Activated CD8-positive, alpha-beta memory T cell treated with anti-CD3 and anti-CD28 coated beads for 4 hours (primary cell): ENCODE measurements at places on chromosomes 12 and 14.

GRCh38 chr14:90757452-90757851 lies 58.8 kb downstream of the TTC7B start:
- DNase-seq, result no peak

DNA sequence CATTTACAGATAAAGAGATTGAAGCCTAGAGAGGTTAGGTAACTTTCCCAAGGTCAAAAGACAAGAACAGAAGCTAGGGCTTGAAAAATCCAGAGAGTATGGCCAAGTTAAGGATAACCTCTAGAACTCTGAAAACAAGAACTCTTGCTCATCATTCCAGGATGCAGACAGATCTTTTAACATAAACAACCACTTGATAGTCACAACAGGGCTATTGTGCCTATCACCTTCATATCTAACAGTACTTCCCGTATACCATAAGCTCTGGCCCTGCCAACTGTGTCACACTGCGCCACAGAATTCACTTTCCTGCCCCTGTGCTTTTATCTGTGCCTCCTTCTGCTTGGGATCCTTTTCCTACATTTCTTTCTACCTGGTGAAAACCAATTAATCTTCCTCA lies 18.2 kb downstream of the ERP29 start:
- no peak for DNase-seq

DNA sequence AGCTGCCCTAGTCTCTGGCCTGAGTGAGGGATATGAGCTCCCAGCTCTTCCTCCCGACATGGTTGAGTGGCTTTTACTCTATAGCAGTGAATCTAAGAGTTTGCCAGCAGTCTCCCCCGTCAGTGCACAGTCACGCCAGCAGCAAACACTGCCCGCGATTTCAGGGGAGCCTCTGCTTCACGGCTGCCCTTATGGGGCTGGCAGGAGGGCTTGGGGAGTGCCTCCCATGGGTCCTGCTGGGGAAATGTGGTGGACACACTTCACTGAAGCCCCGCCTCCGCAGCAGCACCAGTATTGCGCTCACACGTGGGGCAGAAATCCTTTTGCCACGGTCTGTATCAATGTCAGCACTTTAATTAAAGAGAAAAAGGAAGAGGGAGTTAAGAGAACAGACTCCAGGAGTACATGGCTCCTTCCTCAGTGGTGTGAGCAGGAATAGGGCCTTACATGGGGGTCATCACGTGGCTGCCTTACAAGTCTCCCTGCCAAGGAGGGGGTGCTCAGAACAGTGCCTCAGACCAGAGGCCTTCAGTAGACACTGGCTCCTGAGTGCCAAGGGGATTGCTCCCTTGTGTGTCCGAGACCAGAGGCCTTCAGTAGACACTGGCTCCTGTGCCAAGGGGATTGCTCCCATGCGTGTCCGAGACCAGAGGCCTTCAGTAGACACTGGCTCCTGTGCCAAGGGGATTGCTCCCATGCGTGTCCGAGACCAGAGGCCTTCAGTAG lies 55.7 kb downstream of the SFSWAP start:
- no peak for DNase-seq

DNA sequence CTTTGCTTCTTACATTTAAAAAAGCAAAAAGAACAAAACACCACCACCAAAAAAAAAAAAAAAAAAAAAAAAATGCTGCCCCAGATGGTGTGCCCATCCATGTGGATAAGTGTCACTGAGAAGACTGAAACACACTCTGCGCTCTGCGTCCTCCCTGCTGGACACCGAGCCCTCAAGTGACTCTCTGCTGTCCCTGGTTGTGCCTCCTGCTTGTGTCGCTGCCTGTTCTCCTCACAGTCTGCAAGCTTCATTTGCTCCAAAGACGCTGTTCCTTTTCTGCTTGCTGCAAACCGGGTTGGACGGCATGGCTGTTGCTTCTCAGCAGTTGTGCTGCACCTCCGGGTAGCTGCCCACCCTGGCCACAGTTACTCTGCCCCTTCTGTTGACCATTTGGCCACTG lies 276.2 kb upstream of the ATP2B1 start:
- DNase-seq, result no peak

GRCh38 chr12:90301561-90302133 lies 593.0 kb upstream of the ATP2B1 start:
- no peak for DNase-seq

GRCh38 chr12:75564852-75565251 lies 53.4 kb upstream of the KRR1 start:
- no peak for DNase-seq

DNA sequence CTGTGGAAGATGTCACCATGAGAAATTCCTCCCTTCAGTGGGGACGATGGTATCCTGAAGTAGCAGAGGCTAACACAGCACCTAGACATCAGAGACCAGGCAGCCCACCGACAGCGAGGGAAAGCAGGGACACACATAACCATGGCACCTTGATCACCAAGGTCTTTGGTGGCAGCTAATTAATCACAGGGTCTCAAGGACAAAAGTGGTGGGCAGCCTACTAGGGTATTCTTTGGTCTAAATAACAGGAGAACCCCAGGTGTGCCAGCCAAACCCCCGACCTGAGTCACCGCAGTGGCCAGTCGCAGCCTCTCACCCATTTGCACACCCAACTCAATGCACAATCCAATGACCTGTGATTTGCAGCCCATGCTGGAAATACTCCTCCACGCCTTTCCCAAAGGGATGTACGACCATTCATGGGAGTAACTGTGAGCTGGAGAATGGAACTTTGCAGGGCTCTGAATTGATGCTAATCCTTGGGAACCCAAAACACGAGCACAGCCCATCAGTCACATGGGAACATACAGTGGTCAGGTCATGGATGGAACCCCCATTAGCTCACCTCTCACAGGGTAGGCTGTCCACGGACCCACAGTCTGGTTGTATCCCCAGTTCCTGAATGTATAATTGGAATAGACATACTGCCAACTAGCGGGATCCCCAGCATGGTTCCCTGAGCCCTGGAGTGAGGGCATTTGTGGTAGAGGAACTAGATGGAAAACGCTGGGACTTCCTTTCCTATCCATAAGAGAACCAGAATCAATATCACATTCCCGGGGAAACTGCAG lies 58.7 kb upstream of the C14orf180 start:
- DNase-seq, result no peak

DNA sequence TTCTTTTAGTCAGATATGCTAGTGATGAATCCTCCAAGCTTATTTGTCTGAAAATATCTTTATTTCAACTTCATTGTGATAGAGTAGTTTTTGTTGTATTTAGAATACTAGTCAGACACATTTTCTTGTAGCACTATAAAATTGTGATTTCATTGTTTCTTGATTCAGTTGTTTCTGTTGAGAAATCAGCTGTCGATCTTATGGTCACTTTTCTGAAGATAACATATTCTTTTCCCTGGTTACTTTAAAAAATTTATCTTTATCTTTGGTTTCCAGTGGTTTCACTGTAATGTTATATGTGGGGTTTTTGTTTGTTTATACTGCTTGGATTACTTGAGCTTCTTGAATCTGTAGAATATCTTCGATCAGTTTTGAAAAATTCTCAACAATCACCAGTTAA lies 426.1 kb downstream of the SOX5 start:
- DNase-seq, result no peak

DNA sequence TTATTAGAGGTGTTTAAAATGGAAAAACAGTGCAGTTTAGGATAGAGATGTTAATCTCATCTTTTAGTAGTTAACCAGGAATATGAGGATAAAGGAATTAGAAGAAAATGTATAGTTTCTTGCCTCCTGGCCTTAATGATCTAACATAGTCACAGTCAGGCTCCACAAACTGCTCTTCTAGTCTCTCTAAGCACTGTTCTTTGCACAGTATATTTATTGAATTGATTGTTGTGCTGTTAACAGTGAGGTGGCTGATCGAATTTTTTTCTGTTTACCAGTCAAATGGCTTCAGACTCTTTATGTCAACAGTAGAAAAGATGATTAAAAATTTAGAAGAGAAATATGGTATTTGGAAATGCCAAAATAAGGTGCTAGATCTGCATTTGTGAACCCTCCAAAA lies 37.8 kb downstream of the ATF7IP start:
- DNase-seq, result no peak

DNA sequence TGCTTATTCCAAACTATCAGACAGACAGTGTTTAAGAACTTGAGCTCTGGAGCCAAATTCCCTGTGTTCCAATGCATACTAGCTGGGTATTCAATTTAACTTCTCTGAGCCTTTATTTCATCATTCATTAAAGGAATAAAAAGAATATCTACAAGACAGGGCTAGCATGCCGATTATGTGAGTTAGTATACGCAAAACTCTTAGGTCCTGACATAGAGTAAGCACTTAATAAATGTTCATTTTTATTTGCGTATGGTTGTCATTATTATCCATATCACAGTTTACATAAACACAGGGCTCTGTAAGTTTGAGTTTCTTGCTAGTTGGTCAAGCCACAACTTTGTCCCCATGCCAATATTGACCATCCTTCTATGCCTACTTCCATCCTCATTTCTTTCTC lies 161.5 kb downstream of the NUAK1 start:
- DNase-seq, result no peak

DNA sequence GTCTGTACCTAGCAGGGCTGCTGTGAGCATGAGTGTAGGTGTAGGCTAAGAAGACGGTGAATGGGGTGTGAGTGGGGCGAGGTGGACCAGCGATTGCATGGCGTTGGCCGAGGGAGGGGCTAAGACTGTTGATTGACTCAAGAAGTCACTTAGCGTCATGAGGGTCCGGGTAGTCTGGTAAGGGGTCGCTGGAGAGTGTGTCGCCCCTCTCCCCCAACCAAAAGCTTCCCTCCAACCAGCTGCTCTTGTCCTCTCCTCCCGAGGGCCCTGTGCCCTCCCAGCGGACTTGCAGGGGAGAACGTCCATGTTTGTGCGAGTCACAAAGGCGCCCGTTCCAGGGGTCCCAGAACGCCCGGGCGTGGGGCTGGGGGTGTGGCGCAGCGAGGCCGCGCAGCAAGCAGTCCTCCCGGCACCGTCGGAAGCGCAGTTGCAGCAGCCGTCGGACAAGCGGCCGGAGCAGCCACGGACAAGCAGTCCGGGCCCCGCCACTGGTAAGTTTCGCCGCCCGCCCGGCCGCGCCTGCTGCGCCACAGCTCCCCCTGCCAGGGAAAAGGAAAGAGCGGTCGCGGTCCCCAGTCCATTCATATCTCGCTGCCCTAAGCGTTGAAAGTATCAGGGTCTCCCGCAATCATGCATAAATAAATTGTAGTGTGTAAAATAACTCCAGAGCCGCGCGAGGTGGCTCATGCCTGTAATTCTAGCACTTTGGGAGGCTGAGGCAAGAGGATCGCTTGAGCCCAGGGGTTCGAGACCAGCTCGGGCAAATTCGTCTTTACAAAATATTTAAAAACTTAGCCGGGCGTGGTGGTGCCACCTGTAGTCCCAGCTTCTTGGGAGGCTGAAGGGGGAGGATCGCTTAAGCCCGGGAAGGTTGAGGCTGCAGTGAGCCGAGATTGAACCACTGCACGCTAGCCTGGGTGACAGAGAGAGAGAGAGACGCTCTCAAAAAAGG lies at the start of gene CCDC63:
TSS of gene CCDC63 (plus strand) at position 373 of the 952 bp plus-strand sequence. CDS start 5,968 bp downstream, outside the sequence.
- DNase-seq, result no peak

DNA sequence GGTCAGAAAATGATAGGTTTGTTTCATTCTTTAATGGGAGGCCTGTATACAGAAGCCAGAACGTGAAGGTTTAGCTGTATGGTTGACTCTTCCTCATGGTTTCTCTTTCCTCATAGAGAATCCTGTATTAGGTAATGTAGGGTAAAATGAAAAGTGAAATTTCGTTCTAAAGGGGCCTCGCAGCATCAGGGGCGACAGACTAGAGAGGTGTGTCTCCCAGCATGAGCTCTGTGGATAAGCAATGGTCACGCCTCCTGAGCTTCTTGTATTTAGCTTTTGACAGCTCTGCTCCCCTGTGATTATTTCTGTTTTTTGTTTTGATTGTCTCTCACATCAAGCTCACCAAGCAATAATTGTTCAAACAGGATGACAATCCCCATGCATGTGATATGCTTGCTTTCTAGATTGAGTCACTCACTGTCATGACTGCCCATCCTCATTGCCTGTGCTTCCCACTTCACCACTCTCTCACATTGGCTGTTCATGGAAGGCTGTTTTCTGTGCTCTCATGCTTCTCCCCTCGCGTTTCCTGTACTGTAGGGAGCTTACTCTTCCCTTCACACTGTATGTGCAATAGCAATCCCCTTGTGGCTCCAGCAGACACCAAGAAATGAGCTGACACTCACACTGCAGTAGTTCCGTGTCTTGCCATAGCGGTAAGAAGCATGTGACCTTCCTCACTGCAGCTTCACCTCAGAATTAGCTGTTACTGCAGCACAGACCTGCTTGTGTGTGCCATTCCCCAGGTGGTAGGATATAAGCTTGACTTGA lies 44.0 kb downstream of the RAD52 start:
- DNase-seq, result no peak

DNA sequence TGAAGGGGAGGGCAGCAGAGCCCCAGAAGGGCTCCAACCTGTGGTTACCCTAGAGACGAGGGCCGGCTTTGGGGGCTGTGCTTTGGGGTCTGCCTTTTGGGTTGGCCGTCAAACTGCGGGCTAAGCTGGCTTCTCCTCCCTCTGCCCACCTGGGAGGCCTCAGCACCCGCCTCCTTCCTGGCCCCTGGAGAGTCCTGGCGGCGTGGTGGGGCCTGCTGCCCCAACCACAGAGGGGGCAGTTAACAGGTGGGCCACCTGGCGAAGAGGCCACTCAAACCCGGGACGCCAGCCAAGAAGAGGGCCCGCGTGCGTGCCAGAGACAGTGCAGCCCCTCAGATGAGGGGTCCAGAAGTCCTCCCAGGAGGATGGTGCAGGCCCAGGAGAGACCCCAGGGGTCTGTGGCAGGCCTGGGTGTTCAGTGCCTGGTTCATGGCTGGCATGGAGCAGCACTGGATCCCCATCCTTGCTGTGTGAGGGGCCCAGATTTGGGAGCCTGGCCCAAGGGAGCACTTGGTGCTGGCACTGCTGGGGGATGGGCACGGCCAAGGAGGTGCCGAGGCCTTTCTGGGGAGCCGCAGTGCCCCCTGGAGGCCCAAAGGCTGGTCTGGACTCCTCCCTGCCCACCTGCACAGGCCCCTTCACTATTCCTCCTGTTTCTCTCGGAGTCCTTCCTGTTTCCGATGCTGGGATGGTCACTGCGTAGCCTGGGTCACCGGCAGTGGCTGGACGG lies 48.8 kb downstream of the LRCOL1 start:
- DNase-seq, result no peak

- no peak for DNase-seq
Measured at GRCh38 chr12:74776378-74776777, 238.7 kb downstream of the ATXN7L3B start.

DNA sequence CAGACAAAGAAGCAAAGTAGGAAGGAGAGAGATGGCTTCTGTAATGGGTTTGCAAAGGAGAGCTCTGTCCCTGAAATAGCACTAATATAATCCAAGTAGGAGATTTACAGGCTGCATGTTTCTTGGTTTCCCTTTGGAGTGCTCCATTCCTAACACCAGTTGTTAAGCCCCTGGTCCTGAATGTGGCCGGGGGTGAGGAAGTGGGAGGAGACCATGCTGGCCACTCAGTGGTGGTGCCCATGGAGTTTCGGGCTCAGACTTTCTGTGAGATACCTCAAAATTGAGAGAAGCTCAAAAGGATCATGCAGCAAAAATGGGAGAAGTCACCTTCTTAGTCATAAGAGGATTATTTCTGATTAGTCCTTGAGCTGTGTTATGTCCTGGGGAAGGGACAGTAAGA lies 88.5 kb downstream of the DAD1 start:
- no peak for DNase-seq
